ENCODE measurements at places on chromosomes 13 and 19.

DNA sequence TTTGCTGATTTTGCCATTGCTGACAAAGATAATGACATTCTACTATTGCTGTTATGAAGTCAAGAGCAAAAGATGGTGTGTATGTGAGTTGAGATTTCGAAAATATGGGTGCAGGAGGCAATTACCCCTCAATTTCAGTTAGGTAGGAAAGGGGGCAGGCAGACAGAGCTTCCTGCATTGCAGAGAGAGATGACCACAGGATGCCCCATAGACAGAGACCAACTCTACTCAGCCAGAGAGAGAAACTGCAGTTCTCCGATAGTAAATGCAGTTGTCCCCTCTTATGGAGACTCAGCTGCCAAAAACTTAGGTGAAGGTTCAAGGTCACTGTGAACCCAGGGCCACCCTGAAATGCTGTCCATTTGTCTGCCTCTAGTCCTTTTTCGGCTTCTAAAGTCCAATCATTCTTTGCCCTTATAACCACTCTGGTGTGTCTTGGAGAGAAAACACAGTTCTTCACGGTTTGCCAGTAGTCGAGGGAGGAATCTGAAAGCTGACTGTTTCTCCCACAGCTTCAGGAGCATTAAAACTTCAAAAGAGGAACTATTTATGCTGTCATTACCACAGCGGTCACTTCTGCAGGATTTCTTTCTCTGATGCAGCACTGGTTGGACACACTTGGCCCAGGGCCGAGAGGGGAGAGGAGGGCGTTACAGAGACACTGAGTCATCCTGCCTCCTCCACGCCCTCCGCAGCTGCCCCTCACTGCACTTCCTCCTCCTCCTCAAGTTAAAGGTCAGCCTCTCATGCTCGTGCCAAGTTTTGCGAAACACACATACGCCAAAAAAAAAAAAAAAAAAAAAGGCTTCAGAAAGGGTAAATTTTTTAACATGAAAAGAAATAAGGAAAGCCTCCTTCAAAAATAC is 264.3 kb downstream of the FOXO1 start:
- peak; percentile 90 for DNase-seq

- no peak for DNase-seq
Observed at GRCh38 chr13:30796631-30797601, 61.6 kb downstream of the ALOX5AP start.

DNA sequence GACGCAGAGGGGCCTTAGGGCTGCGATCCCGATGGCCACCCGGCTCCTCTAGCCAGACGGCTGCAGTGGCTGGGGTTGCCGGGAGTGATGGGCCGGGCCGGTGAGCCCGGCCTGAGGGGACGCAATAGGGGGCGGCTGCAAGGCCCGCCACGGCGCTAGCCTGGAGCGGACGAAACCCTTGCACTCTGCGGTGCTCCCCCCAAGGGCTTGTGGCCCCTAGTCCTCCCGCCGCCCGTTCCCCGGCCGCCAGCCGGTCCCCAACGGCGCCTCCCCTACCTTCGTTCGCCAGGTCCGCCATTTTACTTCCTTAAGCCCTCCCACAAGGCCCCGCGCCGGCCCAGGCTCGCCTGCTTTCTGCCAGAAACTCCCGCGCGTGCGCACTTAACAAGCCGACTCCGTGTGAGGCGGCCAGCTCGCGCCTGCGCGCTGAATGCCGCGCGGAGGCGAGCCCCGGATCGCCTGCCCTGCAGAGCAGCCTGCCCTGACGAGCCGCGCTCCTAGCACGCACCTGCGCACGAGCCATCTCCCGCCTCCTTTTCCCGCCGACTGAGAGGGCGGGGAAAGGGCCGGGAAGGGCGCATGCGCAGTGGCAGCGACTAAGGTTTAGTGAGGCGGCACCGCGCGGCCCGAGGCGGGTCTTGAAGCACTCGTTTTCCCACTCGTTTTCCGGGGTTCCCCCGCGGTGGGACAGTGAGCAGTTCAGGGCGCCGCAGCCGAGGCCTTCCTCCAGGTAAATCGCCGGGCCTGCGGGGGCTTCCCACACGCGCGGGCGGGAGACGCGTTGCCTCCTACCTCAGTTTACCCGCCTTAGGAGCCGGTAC is at the start of gene RANBP3:
Gene RANBP3, minus strand, starts transcription at position 356 of the 821 bp plus-strand sequence. Its CDS starts 58 bp downstream, at position 298.
- peak; percentile 89 for DNase-seq

DNA sequence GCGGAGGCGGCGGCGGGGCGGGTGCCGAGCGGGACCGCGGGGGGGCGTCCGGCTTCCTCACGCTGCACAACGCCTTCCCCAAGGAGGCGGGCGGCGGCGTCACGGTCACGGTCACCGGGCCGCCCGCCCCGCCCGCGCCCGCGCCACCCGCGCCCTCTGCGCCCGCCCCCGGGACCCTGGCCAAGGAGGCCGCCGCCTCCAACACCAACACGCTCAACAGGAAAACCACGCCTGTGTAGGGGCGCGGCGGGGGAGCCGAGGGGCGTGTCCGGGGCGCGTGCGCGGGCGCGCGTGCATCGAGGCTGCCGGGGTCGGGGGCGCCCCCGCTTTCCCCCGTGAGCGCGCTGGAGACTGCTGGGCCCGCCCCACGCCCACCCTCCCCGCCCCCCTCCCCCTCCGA is 8.8 kb upstream of the CACNG6 start:
- DNase-seq = no peak

GRCh38 chr19:3658870-3659745 is 32.5 kb upstream of the CACTIN start:
- DNase-seq = no peak

- peak; percentile 9 for DNase-seq
Observed at GRCh38 chr19:38070573-38070972, 153.4 kb downstream of the DPF1 start.
